Psoas muscle (tissue), 8 donors: ENCODE measurements at places on chromosomes 5 and 9. TPM values are rescaled to one million over a fixed set of nuclear protein-coding genes. Genes with fewer than 3 reads are reported as not detected.
A peak's percentile ranks its signal among the peaks of the same experiment; 100 is the strongest.

GRCh38 chr5:31807789-31808540 lies 169.0 kb downstream of the PDZD2 start:
- H3K27me3 ChIP-seq: no peaks in the 10 kb centered on the region
- no peak overlapping the region for H3K27ac ChIP-seq
- no peak overlapping the region for H3K4me3 ChIP-seq
- H3K4me1 ChIP-seq: no peaks in the 10 kb centered on the region
- H3K36me3 ChIP-seq: no peaks in the 10 kb centered on the region

- no peak overlapping the region for H3K4me3 ChIP-seq
- no peaks in the 10 kb centered on the region for H3K4me1 ChIP-seq
- no peaks in the 10 kb centered on the region for H3K27me3 ChIP-seq
- DNase-seq: no peak
Observed at GRCh38 chr5:39178861-39179260, 40.5 kb downstream of the FYB1 start.

DNA sequence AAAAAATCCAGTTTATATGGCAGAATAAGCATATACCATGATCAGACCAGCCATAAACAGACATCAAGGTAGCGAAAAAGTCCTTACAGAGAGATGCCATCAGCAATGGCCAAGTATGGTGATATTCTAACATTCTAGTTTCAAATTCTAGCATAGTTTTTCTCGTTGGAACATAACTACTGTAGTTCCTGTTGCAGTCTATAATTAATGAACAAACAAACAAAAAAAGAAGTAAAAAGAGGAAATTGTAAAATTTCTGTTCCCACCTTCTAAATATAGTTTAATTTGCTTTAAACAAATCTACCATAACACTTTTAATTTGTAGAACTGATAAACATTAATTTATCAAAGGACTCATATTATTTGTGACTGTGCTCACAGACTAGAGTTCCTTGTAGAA lies 9.9 kb upstream of the CD180 start:
- no peak overlapping the region for H3K27ac ChIP-seq
- no peaks in the 10 kb centered on the region for H3K4me1 ChIP-seq
- no peaks in the 10 kb centered on the region for H3K36me3 ChIP-seq
- no peak for DNase-seq
- H3K27me3 ChIP-seq: no peaks in the 10 kb centered on the region
- no peak overlapping the region for H3K4me3 ChIP-seq

DNA sequence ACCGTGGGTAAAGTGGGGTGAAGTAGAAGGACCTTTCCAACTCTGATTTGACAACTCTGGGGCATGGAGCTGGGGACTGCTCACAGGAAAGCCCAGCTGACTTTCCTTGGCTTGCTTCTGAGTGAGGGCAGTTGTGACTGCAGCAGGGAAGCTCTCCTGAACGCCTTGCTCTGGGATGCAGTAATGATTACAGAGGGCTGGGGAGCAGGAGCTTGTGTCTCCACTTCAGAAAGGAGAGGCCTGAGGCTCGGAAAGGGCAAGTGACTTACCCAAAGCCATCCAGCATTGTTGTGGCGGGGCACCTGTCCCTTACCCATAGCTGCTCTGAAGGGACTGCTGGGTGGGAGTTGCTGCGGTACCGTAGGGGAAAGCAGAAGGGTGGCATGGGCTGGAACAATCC lies 41.2 kb downstream of the GSN start:
- no peak overlapping the region for H3K4me3 ChIP-seq
- peak; percentile 35 for DNase-seq

- DNase-seq: no peak
- H3K4me3 ChIP-seq: no peak overlapping the region
- no peaks in the 10 kb centered on the region for H3K27me3 ChIP-seq
- no peak overlapping the region for H3K27ac ChIP-seq
- H3K36me3 ChIP-seq: no peaks in the 10 kb centered on the region
- H3K4me1 ChIP-seq: no peaks in the 10 kb centered on the region
Observed at GRCh38 chr9:86185872-86186271, 73.6 kb downstream of the C9orf153 start.

DNA sequence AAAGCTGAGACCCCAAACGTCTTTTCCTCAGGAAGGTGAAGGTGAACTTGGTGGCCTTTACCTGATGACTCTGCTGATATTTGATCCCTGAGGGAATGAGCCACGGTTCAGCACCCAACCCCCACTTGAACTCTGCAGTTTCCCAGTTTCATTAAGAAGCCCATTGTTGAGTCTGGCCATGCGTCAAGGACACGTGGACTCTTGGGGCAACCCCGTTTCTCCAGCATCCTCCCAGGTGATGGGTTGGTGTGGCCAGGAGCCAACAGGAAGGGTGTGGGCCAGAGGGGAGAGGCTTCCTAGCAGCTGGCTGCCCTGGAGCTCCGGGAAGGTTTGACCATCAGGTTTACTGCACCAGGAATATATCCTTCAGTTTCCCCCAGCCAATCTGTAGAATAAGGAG lies 59.5 kb upstream of the GNE start:
- DNase-seq: no peak
- no peak overlapping the region for H3K4me3 ChIP-seq
- H3K4me1 ChIP-seq: no peaks in the 10 kb centered on the region

GRCh38 chr5:6029811-6030271 lies 348.5 kb downstream of the MED10 start:
- H3K27ac ChIP-seq: no peak overlapping the region
- no peak for DNase-seq
- H3K36me3 ChIP-seq: no peaks in the 10 kb centered on the region
- H3K4me3 ChIP-seq: no peak overlapping the region
- no peaks in the 10 kb centered on the region for H3K27me3 ChIP-seq

GRCh38 chr5:172245703-172246125 lies 37.9 kb downstream of the UBTD2 start:
- no peaks in the 10 kb centered on the region for H3K27me3 ChIP-seq
- DNase-seq: no peak
- no peak overlapping the region for H3K4me3 ChIP-seq
- H3K27ac ChIP-seq: no peak overlapping the region

DNA sequence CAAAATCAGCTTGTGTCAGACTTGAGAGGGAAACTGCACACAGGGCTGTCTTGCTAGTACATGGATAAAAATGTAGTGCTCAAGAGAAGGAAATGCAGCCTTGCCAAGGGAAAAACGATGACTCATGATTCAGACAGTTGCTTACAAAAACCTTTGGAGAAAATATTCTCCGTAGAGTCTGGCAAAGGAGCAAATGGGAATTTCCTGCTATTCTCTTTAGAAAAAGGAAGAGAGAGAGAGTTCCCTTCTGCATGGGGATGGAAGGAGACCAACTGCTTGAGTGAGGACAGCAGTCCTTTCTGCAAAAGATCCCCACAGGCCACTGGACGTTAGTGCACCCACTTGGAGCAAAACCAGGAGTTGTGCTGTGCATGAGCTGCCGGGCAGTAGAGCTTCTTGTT lies 7.6 kb downstream of the IFNB1 start:
- peak; percentile 19 for DNase-seq
- peak overlapping the region; percentile 26 for H3K4me3 ChIP-seq
- no peaks in the 10 kb centered on the region for H3K27me3 ChIP-seq
- no peak overlapping the region for H3K27ac ChIP-seq

- H3K4me3 ChIP-seq: no peak overlapping the region
- no peak for DNase-seq
- no peaks in the 10 kb centered on the region for H3K4me1 ChIP-seq
- no peaks in the 10 kb centered on the region for H3K27me3 ChIP-seq
- no peak overlapping the region for H3K27ac ChIP-seq
Observed at GRCh38 chr5:73822989-73823339, 197.0 kb downstream of the ARHGEF28 start.

Gene ANKDD1B
- not detected for total RNA-seq

Gene IZUMO3
- total RNA-seq: not detected

Gene IARS1
- total RNA-seq: 93.3 TPM
